ENCODE measurements at places on chromosomes 6 and 20. TPM values are rescaled to one million over a fixed set of nuclear protein-coding genes. Genes with fewer than 3 reads are reported as not detected.

HLA-DOB gene
- not detected for total RNA-seq

PRICKLE4 gene
- 4.1 TPM for total RNA-seq

ADTRP gene
- total RNA-seq, result 13.3 TPM

IPCEF1 gene
- total RNA-seq, result 2.1 TPM

NR2E1 gene
- 48.3 TPM for total RNA-seq

PPP1R14C gene
- 5.1 TPM for total RNA-seq

ZBTB12 gene
- total RNA-seq, result 17.9 TPM

Measured in camera-type eye (tissue), 1 donor.